ENCODE measurements at places on chromosomes 12 and 14.

DNA sequence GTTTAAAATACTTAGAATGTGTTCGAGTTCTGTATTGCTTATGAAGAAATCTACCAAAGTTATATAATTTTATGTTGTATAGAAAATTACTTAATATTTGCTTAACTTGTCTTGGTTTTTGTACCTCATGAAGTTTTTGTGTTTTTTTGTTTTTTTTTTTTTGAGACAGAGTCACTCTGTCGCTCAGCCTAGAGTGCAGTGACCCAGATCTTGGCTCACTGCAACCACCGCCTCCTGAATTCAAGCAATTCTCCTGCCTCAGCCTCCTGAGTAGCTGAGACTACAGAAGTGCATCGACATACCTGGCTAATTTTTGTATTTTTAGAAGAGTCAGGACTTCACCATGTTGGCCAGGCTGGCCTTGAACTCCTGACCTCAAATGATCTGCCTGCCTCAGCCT is 69.9 kb downstream of the MON2 start:
- DNase-seq, result no peak

DNA sequence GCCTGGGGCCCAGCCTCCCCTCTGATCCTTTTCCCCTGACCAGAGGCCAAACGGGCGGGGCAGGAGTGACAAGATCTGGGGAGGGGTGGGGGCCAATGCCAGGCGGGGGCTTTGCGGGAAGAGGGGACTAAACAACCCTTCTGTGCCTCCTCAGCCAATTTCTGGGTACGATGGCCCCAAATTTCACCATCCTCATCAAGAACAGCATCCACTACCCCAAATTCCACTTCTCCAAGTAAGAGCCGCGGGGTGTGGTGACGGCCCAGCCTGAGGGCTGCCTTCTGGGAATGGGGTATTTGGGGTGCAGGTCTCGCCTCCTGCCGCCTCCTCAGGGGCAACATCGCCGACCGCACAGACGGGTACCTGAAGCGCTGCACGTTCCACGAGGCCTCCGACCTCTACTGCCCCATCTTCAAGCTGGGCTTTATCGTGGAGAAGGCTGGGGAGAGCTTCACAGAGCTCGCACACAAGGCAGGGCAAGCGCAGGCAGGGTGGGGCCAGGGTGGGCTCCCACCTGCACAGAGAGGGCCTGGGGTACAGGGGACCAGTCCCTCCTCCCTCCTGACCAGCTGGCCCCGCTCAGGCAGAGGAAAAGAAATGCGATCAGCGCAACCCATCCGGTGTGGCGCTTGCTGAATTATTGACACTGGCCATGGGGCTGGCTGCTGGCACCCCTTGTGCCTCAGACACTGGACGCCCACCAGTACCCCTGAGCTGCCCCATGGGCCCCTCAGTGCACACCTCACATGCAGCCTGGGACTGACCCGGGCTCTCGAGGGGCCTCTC is 1.7 kb downstream of the P2RX2 start:
- no peak for DNase-seq

DNA sequence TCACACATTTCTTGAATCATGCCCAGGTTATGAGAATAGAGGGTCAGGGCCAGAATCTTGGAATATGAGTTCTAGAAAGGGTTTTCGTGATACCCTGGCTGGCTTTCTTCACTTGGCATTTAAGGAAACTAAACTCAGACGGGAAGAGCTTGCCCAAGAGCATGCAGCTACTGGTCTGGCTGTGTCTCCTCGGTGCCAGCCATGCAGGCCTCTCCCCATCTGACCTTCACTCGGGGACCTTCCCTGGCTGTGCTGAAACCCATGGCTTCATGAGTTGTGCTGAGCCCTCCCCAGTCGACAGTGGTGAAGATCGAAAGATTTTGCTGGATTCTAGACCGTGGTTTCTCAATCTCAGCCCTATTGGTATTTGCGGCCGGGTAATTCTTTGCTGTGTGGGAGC is 38.0 kb downstream of the FOXN3 start:
- no peak for DNase-seq

DNA sequence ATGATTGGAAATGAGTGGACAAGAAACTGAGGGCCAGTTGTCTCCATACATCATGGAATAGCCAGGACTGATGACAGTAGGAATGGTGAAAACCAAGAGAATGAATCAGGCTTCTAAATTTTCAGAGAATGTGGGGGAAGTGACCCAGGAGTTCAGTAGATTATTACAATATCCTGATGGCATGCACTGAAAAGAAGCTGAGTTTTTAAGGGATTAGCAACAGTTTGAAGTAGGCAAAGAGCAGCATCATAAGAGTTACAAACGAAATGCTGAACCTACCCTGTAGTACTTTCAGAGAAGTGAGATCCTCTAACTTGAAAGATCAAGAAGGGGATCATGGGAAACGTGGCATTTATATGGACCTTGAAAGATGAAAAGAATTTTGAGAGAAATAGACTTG is 13.2 kb downstream of the SLC2A14 start:
- DNase-seq, result no peak

DNA sequence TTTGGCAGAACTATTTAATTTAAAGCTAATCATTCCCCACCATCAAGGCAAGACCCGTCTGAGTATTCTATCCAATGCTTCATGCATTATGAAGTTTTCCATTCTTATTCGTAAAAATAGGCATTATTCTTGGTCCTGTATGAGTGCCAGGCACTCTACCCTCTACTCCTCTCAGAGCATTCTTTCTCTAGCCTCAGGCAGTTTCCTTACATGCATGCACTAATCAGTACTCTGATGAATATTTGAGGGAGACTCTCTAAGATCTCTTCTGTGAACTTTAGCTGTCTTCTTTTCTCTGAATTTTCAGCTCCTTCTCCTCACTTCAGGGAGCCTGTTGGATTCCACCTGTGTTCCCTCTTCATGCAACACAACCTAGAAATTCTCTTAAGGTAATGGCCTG is 334.7 kb downstream of the RAD51B start:
- no peak for DNase-seq

Data from cerebellum (tissue), 4 donors.